ENCODE measurements at places on chromosomes 2 and 18.

GRCh38 chr18:37714691-37715090, 149.1 kb upstream of the CELF4 start:
- DNase-seq = no peak

DNA sequence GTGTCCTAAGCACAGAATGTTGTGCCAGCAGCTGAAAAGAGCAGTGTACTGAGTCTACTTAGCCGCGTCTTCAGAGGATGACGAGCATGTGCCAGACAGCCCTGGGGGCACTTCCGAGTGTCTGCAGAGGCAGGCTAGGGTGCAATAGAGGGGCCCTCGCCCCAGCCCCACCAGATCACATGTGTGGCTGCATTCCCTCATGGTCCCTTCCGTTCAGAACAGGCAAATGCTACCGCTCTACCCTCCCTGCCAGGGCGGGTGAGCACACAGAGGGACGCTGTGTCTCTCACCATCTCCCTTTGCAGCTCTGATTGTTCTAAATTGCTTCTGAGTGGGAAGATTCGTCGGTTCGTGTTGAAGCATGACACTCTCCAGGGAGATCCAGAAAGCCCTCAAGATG, 212.2 kb upstream of the RAB12 start:
- DNase-seq = no peak

DNA sequence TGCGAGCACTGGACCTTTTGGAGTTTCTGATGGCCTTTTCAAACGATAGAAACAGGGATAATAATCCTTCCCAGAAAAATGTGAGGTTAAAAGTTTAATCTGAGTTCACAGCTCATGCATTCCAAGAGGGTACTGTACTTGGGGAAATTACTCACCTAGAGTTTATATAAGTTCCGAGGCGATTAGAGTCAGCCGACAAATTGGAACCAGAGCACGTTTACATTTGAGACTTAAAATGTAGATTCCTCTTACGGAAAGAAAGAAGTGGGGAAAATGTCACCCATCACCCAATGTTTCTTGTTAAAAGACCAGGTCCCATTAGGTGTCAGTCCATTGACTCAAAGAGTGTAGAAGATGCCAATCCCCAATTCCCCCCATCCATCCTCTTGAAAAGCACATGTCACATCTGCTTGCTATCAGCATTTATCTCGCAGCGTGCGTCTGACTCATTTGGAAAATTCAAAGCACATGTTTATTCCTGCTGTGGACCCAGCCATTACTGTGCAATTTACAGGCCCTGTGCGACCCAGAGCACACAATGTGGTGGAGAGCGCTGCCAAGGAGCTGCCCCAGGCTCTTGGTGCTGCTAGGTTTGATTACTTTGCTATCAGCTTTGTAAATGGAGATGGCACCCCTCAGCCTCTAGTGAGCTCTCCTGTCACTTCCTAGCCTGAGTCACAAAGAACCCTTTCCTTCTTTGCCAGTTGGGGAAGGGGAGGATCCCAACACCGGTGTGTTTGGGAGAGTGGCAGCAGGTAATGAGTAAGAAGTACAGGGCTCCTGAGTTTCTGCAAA, 104.8 kb downstream of the COLEC12 start:
- no peak for DNase-seq

GRCh38 chr2:62706721-62707521, 1.4 kb downstream of the EHBP1 start:
- DNase-seq = no peak
